Amniotic epithelial cell (primary cell): ENCODE measurements at places on chromosomes 6 and 20.

DNA sequence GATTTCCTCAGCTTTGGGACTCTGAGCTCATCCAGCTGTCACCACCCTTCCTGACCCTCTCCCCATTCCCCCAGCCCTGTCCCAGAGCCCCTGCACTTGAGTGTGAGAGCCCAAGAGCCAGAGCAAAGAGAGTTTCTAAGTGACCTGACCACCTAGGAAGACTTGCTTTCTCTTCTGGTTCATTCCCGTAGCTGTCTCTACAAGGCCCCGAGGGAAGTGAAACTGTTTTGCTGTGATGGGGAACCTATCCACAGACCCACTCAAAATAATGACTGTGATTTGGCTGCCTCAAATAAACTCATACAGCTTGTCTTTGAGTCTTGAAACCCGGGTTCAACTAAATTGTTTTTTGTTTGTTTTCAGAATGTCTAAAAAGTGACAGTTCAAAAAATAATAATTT lies 74.6 kb upstream of the XRN2 start:
- no peak for DNase-seq

DNA sequence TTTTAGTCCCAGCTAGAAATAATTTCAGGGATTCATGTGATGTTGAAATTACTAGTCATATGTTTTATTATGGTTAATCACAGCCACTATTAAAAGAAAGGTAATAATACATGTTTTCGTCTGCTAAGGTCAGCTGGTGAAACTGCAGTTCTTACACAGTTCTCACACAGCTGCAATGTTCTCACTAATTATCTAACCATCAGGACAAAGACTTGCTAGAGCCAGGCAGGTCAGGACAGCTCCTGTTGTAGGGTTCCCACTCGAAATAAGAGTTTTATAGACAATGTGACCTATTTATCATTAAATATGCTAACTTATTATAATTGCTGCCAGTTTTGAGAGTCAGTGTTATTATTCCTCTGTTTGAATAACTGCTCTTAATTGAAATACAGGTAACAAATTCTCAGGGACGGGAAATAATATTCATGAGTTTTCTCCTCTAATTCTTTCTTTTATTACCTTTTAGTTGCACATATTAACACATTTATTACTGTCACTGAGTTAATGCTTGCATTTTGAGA lies 97.9 kb downstream of the GJA1 start:
- DNase-seq: no peak

GRCh38 chr6:123945386-123945785 lies 141.7 kb downstream of the NKAIN2 start:
- DNase-seq: no peak

DNA sequence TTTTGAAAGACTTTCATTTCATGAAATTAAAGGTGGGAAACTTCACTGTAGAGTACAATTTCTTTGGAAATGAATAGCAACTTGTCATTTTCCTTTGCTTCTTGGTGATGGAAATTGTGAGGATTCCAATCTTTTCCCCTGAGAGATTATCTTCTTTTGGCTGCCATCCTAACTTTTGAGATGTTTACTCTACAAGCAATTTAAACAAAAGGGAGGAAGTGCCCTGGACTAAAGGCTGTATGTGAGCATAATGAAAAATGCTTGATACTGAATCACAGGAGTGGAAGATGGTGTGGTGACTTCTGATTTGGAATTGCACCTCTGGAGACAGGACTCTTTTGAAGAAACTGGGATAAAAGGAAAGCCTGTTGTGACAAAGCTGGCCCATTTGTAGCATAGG lies 43.1 kb upstream of the JAG1 start:
- no peak for DNase-seq

DNA sequence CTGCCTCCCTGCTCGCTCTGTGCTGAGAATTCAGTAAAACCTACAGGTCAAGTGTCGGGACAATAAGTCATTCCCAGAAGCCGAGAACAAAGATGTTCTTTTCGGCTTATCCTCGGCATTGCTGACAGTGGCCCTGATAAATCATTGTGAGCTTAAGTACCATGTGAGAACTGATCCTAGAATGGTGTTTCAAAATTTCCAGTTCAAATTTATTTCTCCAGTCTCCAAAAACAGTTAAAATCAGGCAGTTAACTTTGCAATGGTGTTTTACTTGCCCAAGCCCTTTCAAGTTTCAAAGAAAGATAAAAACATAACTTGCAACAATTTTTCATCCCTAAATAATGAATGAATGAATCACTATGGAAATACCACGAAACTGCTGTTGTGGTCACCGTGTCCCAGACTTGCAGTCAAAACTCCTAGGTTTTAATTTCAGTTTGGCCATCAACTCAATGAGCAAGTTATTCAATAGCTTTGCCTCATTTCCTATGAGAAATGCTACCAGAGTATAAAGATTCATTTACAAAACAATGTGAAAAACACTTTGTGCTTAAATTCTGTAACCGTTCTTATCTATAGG lies 4.3 kb downstream of the ATP5F1E start:
- peak; percentile 81 for DNase-seq

DNA sequence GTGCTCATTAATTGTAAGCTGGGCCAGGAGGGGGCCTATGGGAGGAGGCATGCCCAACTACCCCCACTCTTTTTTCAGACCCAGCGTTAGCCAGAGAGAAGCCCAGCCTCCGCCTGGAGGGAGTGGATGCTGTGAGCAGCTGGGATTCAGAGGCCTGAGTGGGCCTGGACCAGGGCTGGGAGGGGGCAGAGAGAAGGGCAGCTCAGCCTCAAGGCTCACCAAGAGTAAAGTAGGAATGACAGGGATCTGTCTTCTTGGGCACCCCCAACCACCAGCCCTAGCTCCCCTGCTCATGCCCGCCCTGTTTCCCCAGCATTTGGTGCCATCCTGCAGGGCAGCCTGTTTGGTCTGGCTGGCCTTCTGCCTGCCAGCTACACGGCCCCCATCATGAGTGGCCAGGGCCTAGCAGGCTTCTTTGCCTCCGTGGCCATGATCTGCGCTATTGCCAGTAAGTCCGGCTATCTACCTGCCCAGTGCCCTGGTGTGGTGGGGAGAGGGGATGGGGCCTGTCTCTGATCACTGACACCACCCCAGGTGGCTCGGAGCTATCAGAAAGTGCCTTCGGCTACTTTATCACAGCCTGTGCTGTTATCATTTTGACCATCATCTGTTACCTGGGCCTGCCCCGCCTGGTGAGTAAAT lies 6.8 kb downstream of the SLC29A1 start:
- no peak for DNase-seq

GRCh38 chr20:63520934-63521601 lies 503 bp downstream of the PPDPF start:
- DNase-seq: peak; percentile 38

DNA sequence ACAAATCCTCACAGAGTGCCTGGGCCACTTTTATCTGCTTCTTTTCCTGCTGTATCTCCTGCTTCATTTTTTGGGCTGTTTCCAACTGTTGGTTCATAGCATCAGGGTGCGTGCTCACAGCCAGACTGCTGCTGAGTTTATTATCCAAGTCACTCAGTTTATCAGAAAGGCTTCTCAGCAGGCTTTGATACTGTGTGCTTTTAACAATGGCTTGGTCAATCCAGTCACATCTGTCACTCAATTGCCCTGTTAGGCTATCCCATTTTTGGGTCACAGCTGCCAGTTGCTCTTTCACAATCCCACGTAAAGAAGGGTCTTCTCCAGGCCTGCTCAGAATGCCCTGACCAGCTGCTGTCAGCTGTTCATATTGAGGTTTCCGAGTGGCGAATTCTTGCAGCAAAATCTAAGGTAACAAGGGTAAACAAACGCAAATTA lies 87.2 kb downstream of the DST start:
- peak; percentile 86 for DNase-seq

- no peak for DNase-seq
Observed at GRCh38 chr6:27847706-27848105, 64.5 kb downstream of the OR2B2 start.
